ENCODE measurements at places on chromosomes 7 and 10.

DNA sequence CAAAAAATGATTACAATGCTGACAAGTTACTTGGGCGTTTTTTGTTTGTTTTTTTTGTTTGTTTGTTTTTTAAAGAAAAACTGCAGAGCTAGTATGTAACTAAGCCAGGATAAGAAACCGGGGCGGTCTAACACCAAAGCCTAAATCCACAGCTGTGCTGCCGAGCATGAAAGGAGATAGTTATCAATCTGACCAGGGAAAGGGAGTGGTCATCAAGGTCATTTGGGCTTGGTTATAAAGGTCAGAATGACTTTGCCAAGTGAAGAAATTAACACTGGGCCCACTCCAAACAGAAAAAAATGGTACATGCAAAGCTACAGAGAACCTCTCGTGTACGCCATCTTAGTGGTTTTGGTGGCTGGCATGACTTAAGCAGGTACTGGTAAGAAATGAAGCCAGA, 104.7 kb downstream of the SRPK2 start:
- DNase-seq = no peak

- DNase-seq = no peak
Measured at GRCh38 chr10:124032087-124032935, 61.1 kb downstream of the CHST15 start.

DNA sequence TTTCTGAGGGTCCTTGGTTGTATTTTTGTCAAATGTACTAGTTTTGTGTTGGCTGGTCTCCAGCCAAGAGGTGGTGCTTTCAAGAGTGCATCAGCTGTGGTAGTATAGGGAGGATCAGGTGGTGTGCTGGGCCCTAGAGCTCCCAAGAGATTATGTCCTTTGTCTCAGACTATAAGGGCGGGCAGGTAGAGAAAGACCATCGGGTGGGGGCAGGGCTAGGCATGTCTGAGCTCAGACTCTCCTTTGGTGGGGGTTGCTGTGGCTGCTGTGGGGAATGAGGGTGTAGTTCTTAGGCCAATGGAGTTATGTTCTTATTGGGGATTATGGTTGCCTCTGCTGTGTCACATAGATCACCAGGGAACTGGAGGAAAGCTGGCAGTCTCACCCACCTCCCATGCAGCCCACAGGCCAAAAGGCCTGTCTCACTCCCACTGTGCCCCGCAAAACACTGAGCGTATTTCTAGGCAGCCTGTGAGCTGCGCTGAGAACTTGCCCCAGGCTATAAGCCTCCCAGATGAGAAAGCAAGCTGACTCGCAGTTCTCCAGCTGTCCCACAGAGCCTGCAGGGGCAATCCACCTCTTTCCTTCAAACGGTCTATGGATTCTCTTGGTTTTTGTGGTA, 1066.7 kb downstream of the GRM8 start:
- no peak for DNase-seq

DNA sequence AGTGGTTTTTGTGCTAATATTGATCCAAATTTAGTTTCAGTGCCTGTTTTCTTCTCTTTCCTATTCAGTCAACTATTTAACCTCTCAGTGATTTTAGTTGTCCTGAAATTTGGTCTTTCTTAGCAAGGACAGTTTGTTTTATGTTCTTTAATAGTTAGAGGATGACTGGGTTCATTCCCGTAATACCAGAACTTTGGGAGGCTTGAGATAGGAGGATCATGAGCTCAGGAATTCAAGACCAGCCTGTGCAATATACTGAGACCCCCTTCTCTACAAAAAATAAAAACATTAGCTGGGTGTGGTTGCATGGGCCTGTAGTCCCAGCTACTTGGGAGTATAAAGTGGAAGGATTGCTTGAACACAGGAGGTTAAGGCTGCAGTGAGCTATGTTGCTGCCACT, 148.3 kb downstream of the EXOC4 start:
- DNase-seq = no peak

GRCh38 chr7:151310578-151310977, 31.0 kb upstream of the NUB1 start:
- no peak for DNase-seq

- DNase-seq = no peak
Measured at GRCh38 chr7:71695186-71695585, 563.2 kb downstream of the GALNT17 start.

DNA sequence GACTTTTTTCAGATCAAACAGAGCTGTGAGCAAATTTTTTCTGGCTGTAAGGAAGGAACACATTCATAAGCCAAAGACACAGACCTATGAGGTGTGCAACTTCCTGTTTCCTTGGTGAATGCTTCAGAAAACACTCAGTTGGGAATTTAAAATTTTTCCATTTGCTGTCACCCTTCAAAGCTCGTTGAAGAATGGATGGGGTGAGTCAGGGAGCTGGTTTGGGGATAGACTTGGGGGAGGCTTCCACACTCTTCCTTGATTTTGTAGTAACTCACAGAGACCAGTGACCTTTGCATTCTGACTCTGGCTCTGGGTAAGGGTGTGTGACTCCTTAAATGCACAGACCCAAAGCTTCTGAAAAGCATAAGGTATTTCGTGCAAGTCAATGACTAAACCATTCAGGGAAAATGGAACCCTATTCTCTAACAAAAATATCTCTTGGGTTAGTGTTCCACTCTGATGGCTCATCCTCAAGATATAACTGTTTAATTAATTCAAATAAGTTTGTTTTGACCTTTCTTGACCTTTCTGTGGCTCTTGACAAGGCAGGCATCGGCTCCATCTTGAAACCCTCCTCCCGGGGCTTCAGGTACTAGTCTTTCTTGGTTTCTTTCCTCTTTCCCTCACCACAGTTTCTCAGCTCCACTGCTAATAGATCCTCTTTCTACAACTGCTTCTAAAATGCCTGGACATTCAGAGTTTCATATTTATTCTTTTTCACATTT, 227.8 kb upstream of the INHBA start:
- DNase-seq = no peak

GRCh38 chr10:110617425-110618229, 26.5 kb upstream of the RBM20 start:
- DNase-seq = no peak

Measured in SIG-M5 (cell line).